DMS 273 treated with DMSO at 0.1 percent for 48 hours (cell line): ENCODE measurements at places on chromosomes 4 and X.

DNA sequence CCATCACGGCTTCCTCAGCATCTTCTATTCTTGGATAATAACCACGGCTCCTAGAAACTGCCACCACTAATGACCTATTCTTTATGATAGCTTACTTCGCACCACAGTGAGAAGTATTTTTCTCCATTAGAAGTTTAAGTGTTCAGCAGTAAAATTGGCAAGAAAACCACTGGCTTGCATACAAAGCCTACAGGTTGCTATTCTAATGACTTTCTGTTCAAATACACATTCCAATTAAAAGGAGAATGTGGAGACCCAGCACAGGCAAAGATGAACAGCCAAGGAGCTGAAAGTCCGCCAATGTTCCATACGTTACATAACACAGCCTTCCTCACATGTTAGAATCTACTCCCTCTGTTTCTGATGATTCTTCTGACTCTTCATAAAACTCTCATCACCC, 875.0 kb upstream of the PRKX start:
- DNase-seq, result no peak

- DNase-seq, result no peak
Observed at GRCh38 chr4:32349026-32349425, 1628.9 kb downstream of the PCDH7 start.

DNA sequence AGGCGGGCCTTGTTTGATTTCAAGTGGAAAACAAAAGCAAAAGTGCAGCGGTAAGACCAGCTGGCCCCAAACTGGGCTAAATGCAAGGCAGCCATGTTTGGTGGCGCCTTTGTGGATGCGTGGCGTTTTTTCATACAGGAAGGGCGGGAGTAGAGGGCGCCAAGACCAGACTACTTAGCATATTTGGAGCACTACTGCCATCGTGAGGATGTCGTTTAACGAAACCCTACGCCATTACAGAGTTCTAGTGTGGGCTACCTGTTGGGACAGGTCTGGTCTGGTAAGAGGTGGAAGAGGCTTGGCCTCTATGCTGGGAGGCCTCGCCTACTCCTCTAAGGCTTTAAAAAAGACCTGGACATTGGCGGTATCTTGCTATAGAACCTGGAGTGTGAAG, 230.7 kb upstream of the STK26 start:
- DNase-seq, result peak; percentile 94

- no peak for DNase-seq
Observed at GRCh38 chr4:58064653-58065052, 954.5 kb upstream of the IGFBP7 start.

DNA sequence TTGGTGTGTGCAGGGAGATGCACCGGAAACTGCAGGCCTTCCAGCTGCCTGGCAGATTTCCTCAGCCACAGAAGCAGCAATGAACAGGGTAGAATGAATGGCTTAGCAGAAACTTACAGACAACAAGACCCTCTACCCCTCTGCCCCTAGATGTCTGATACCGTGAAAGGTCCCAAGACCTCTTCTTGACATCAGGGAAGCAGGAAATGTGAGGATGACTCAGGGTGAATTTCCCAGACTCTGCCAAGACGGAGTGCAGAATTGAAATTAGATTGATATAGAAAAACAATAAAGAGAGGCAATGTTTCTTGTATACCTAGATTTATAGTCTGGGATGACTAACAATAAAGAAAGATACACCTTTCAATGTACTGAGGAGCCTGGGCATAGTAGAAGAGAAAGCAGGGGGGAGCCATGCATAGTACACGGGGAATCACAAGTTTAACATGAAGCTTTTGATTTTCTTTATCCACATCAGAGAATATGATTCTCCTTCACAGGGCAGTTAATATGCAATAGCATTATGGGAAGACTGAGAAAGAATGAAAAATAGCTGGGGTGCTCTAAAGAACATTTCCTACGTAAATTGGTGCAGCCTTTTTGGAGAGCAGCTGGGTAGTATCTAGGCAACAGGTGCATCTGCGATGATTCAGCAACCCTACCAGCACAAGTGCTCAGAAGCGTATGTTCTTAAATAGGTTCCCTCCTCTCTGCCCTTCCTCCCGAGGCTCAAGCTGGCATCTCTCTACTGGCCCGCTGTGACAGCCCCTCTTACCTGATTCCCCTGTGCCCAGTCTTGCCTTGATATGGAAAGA, 18.3 kb upstream of the CXCR3 start:
- DNase-seq, result peak; percentile 16

DNA sequence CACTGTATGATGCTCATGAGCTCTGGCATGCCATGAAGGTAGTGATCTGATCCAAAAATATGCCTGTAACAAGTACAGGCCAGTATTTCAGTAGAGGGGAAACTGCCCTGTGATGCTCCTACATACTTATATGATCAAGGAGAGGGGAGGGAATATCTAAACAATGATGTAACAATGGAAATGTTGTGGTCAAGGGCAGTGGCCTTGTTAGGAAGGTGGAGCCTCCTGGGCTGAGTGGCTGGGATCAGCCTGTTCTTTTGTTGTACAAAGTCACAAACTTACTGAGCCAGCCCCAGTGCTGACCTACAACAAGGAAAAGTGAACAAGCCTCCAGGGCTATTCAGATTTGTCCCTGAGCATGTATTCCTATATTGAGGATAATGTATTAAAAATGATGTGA, 70.3 kb downstream of the ANXA10 start:
- no peak for DNase-seq

- DNase-seq, result peak; percentile 25
Observed at GRCh38 chr4:99205153-99205979, 13.7 kb downstream of the ADH6 start.

DNA sequence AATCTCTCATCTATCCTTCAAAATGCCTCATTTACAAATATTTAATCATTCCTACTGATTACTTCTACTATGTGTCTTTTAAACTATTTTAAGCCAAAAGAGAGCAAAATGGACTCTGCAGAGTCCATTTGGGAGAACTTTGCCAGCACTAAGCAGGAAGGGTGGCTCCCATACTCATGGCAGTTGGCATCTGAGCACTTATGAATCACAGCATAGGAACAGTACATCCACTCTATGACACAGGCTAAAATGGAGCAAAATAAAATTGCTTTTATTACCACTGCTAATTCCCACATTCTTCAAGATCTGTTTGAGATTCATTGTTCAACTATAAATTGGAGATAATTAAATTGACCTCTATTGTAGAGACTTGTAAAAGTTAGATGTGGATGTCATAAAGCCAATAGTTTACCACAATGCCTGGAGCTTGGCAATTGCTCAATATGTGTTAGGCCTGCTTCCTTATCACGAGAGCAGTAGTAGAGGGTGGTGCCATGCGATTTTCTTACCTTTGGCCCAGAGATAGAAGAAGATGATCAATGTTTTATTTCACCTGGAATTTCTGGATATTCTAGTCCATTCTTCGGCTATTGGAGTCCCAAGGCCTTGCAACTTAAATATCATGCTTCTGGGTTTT, 19.1 kb downstream of the HPGD start:
- no peak for DNase-seq

- DNase-seq, result no peak
Observed at GRCh38 chr4:76095568-76095967, 21.1 kb downstream of the ART3 start.

GRCh38 chrX:42151808-42152207, 228.5 kb upstream of the CASK start:
- DNase-seq, result no peak

DNA sequence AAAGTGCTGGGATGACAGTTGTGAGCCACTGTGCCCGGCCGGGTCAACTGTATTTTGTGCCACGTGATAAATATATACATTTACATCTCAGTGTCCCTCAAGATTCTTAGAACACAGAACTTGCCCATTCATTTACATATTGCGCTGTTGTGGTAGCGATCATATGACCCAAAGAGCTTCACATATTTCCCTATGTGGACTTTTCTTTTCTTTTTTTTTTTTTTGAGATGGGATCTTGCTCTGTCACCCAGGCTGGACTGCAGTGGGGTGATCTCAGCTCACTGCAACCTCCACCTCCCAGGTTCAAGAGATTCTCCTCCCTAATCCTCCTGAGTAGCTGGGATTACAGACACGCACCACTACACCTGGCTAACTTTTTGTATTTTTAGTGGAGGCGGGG, 180.7 kb downstream of the DHRSX start:
- DNase-seq, result no peak

DNA sequence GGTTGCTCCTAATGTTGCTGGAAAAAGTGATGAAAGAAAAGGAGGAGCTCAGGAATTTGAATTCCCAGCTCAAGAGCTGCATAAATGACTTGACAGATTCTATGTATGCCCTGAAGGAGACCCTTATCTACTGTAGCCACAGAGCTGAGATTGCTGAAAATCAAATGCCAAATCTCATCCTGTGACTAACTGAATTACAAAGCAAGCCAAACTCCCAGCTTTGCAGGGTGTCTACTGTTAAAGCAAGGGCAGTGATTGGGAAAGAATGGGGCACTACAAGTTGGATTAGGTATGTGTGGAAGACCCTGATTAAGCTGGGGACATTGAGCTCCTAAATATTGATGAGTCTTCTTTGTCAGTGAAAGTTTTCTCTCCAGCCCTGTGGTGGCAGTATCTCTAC, 20.8 kb upstream of the SMIM9 start:
- no peak for DNase-seq

DNA sequence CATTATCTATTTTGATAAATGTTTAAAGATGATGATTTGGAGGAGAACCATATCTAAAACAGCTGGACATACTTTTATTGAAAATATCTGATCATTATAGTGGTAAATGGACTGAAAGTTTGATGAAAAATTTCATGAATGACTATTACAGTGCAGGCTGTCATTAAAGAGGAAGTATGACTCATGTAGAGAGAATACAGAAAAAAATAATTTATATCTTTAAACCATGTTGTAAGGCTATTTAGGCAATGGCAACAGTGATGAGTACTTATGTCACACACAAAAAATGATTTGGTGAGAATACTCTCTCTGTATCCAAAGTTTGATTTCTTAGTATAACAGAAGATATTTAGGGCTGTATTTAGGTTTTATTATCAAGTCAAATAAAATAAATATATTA, 3.9 kb upstream of the GLRB start:
- no peak for DNase-seq

DNA sequence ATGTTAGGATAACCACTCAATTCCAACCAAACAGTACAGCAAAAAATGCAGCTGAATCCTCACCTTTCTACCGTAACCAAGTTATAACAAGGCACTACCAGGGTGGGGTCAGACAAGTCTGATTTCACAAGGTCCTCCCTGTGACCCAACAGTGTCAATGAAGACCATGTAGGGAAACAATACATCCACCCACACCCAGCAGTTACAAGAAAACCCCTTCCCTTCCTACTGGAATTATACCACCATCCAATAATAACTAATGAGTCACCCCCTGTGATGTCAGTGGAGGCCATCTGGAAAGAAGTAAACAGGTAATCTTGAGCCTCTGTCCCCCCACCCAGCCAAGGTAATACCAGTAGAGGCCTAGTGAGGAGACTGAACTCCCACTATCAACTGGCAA, 117.6 kb downstream of the FGF16 start:
- no peak for DNase-seq

DNA sequence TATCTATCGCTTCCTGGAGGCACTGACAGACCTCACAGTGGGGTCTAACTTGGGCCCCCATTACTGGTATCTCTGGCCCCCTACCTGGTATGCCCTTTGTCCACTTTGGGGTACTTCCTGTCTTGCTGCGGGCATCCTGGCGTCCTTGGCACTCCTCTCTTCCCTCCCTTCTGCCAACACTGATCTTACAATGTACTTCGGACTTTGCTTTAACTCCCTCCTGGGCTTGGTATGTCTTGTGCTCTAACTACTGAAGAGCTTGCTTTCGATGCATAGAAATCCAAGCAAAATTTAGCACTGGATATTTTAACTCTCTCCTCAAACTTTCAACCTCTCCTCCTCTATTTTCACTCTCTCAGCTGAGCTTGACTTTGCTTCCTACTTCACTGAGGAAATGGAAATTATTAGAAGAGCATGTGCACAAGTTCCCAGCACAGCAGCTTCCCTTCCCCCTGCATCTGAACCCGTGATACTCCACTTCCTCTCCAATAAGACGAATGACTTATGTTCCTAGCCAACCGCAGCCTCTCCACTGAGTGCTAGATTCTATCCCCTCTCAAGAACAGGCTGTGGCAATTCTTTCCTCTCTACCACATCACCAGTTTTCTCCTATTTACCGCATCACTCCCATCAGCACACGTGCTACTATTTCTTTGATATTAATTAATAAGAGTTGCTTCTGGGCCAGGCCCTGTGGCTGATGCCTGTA, 52.9 kb downstream of the SUPT20HL2 start:
- DNase-seq, result no peak

- no peak for DNase-seq
Observed at GRCh38 chr4:102693262-102693850, 67.4 kb downstream of the MANBA start.

DNA sequence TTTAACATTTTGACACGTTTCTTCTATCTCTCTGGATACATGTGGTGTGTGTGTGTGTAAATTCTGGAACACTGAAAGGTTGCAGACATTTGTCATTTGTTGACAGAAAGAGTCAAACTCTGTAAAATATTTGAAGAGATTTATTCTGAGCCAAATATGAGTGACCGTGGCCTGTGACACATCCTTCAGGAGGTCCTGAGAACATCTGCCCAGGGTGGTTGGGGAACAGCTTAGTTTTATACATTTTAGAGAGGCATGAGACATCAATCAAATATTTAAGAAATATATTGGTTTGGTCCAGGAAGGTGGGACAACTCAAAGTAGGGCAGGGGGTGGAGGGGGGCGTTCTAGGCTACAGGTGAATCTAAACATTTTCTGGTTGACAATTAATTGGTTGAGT, 40.7 kb upstream of the CD40LG start:
- DNase-seq, result no peak

- peak; percentile 90 for DNase-seq
Observed at GRCh38 chr4:183504064-183504929, 561 bp upstream of the ING2 start.

DNA sequence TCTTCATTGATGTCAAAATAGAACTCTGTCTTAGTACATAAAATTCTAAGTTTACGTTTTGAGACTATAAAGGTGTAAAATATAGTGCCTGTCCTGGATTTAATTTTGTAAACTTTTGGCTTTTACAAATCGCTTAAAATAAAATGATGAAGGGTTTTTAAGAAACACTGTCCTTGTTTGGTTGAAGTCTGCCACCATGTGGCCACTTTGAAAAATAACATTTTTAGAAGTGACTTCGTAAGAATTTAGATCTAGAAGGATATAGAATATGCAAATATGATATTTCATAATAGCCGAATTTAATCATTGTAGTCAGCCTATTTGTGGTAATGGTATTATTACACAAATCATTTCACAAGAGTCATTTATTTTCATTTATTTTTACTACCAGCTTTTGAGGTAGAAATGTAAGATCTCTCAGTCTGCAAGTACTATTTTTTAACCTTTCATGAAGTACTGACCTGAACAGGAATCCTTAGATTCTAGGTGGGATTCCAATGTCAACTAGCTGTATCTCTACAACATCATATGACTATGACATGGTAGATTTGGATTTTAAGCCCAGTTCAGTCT, 31.0 kb upstream of the FAT4 start:
- DNase-seq, result no peak

GRCh38 chr4:1470816-1471442, 64.7 kb upstream of the NKX1-1 start:
- DNase-seq, result no peak

- DNase-seq, result no peak
Observed at GRCh38 chrX:145506214-145506613, 258.9 kb downstream of the SPANXN1 start.
